ENCODE measurements at places on chromosomes 6 and 20.

DNA sequence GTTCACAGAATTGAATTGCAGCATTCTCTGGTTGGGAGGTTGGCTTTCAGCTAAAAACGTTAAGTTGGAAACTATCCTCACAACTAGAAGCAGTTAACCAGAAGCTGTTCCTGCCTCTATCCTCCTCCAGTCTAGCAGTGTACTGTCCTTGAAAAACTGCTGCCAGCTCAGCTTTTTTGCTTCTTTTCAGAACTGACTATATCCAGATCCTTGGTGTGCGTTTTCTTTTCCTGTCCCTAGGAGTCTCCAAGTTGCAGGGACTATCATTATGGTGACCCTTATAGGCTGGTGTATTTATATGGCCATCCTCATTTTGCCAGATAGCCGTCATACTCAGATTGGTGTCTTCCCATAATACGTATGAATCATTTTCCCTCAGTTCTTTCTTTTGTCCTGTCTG lies 5.5 kb downstream of the ITCH start:
- DNase-seq, result no peak

- peak; percentile 81 for DNase-seq
These were observed 648 bp downstream of the COL19A1 start for GRCh38 chr6:69866770-69867638.

DNA sequence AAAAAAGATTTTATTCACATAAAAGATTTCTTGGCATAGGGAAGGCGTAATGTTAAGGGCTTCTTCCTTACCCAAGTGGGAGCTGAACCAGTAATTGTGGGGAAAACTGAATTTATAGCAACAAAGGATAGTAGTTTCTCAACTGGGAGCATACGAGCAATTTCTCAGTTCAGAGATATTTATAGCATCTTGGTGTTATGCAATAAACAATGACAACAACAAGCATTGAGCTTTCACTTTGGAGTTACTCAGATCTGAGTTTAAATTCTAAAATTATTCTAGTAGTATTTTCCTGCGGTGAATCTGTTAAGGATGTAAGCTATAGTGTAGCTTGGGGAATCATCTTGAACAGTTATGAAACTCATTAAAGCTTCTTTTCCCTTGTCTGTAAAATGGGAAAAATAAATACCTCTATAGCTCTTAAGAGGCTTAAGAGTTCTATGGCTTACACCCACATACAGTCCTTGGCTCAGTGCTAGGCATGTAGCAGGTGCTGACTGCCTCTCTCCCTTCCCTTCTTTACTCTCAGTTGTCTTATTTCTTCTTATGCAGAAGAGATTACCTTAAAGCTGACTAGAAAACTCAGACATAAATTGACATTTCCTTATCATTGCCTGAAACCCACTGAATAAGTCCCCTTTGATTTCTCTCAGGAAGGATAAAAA lies 58.8 kb downstream of the SAMD5 start:
- DNase-seq, result peak; percentile 10

- DNase-seq, result no peak
These were observed 659 bp downstream of the SLC35F1 start for GRCh38 chr6:117907601-117908245.

DNA sequence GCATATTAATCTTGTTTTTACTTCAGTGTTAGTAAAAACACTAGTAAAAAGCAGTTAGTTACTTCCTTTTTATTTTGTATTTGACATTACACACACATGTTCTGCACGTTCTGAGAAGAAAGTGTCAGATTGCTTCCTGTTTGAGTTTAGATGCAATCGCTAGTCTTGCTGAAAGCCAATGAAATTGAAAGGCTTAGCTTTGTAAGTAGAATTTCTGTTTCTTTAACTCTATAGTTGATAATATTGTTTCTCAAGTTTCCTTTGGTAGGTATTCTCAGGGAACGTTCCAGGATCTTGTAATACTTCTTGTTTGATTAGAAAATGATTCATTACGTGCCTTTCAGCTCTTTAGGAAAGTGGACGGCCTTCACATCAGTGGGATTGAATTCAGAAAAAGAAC lies 55.0 kb downstream of the CDKAL1 start:
- DNase-seq, result peak; percentile 77

DNA sequence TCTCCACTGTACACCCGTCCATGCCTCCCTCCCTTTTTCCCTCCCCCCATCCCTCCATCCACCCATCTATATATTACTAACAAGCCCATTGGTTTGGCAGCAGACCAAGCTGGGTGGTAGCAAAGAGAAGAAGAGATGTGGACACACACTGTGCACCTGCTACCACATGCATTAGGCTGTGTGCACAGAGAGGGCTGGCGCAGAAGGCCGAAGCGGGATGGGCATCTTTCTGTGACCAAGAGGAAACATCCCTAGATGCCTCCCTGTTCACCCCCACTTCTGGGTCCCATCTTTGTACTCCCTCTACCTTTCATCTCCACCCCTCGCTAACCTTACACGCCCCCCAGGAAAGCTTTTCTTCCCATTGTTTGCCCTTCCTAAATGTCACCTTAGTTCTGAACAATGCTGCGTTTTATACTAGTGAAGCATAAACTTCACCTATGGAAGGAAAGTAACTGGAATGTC lies 64.9 kb upstream of the AFDN start:
- no peak for DNase-seq

- no peak for DNase-seq
These were observed 85.0 kb downstream of the PREP start for GRCh38 chr6:105317607-105318533.

- DNase-seq, result no peak
These were observed 90.7 kb upstream of the PRDM1 start for GRCh38 chr6:105995391-105995865.

- DNase-seq, result no peak
These were observed 88.5 kb downstream of the BCAS1 start for GRCh38 chr20:53981752-53982437.

GRCh38 chr6:30818391-30818841 lies 65.9 kb upstream of the DDR1 start:
- DNase-seq, result no peak

GRCh38 chr20:38203981-38204357 lies 38.9 kb upstream of the TGM2 start:
- DNase-seq, result no peak

DNA sequence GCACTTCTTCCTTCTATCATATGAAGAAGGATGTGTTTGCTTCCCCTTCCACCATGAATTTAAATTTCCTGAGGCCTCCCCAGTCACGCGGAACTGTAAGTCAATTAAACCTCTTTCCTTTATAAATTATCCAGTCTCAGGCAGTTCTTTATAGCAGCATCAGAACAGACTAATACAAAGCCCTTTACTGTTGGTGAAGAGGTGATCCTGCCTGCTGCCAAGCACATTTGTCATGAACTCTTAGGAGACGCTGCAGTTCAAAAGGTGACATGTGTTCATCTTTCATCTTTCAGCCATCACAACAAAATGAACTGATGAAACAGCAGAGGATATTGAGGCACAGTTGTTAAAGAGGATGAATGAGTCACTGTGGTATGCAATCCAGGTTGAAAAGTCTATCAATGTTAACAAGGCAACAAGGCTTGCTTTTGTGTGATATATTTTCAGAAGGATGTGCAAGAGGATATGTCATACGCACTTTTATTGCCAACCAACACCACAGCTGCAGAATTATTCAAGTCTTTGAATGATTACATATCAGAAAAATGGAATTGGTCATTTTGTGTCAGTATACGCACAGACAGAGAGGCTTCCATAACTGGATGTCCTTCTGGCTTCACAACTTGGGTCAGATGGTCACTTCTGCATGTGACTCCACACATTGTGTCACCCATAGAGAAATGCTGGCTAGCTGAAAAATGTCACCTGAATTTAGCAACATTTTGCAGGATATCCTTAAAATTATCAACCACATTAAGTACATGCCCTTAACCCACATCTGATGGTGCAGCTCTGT lies 52.4 kb upstream of the PLN start:
- DNase-seq, result no peak

DNA sequence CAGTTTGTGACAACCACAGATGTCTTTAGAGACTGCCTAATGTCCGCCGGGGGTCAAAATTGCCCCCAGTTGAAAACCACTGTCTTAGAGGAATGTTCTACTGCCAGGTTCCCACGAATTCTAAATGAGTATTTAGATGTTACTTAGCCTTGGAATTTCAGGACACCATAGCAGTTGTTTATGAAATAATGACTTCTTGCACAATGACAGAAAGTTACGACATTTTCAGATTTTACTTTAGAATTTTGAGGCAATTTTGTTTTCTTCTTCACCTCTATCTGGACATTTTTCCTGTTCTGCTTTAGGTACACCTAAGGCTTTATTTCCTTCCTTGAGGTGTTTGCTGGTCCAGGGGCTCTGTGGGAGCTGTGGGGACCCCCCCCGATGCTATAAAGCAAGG lies 83.4 kb downstream of the CCDC170 start:
- DNase-seq, result no peak

DNA sequence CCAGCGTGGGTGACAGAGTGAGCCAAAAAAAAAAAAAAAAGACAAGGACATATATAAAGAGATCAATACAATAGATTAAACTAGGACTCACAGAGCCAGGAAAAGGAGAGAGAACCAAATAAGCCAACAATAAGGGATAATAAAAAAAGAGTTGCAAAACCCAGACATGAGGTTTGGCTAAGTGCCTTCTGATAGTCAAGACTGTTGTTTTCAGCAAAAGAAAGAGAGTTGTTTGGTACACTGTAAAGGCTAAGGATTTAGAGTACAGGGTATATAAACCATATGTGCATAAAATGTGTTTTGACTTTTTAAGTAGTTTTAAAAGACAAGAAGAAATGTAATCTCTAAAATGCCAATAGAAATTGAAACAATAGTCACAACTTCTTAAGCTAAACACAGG lies 42.8 kb downstream of the RPF2 start:
- DNase-seq, result no peak

DNA sequence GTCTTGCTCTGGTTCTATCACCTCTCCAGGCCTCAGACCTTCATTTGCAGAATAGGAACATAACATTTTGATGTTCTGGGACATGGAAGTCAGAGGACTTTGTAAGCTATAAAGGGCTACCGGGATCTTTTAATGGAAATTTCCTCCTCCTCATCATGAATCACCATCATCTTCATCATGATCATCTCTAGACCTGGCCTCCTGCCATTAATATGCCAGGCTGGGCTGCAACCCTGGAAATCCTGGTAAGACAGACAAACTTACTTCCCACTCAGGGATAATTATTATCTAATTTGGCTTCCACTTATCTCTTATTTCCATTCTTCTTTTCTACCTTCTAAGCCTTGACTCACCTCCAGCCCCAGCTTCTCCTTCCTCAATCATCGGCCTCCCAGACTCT lies 41.0 kb upstream of the MRPS18A start:
- no peak for DNase-seq

- DNase-seq, result no peak
These were observed 181.0 kb downstream of the ZMYND8 start for GRCh38 chr20:47175493-47175892.

DNA sequence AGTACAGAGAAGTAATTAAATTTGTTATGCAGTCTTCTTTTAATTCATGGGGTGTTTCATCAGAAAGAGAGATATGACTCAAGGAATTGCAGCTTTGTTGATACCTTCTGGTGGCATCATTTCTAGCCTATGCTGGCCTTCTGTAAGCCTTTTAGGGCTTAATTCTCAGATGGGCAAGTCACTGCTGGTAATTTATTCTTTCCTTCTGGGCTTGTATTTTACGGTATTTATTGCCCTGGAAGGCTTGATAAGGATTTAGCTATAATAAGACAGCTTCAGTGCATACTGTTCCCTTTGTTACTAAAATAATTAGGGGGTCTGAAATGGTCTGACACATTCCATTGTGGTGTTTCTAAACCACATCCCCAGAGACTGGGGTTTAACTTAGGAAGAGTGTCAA lies 57.9 kb upstream of the EMILIN3 start:
- no peak for DNase-seq

DNA sequence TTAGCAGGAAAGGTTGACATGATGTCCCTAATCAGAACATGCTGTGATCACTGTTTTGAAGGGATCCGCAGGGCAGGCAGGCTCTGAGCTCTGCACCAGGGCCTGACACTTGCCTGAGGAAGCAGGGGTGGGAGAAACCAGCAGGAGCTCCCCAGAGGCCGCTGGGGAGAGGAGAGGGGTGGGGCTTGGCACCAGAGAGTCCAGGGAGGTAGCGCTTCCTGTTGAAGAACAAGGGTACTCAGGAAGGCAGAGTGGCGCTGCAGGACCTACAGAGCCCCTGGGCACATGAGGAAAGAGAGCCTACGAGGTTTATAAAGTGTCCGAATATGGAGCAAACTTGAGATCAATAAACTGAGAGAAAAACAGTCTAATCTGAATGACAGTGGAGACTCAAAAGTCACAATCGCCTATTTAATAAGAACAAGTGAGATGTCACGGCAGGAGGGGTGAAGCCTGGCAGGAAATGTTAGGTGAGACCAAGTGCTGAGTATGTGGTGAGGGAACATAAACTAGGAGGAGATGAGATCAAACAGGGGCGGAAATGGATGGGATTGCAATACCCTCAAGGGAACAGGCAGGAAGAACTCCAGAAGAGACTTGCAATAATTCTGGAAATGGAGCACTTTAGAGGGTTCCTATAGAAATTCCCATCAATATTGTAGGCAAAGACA lies 5.8 kb upstream of the TBXT start:
- no peak for DNase-seq

DNA sequence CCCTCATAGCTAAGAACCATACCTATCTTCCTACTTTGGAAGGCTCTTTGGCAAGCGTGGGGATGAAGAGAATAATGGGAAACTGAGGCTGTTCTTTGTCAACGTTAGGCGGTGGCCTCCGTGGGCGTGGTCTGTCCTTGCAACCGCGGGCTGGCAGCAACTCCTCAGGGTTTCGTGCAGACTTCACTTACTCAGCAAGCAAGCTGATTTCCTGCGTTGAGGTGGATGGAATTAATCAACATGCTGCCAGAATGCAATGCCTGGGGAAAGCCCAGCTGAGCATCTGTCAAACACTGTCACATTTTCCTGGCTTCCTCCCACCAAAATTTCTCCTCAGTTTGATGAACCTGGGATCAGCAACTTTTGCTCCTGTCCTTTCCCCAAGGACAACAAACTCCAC lies 9.2 kb upstream of the IL17F start:
- DNase-seq, result no peak

DNA sequence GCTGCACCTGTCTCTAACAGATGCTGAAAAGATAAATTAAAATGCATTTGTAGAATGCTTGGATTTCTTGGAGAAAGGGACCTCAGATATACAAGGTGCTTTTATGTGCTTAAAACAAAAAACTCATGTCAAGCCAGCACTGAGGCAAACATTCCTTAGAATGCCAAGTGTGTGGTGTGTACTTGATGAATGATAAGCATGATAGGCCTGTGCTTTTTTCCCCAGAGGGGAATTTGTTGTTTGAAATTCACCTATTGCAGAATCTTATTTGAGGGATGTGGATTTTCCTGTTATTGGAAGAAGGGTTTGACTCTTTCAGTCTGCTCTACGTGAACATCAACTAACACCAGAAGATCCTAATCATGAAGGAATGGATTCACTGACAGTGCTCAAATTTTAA lies 28.8 kb downstream of the TTI1 start:
- DNase-seq, result no peak
